ENCODE measurements at places on chromosomes 2 and 18.

DNA sequence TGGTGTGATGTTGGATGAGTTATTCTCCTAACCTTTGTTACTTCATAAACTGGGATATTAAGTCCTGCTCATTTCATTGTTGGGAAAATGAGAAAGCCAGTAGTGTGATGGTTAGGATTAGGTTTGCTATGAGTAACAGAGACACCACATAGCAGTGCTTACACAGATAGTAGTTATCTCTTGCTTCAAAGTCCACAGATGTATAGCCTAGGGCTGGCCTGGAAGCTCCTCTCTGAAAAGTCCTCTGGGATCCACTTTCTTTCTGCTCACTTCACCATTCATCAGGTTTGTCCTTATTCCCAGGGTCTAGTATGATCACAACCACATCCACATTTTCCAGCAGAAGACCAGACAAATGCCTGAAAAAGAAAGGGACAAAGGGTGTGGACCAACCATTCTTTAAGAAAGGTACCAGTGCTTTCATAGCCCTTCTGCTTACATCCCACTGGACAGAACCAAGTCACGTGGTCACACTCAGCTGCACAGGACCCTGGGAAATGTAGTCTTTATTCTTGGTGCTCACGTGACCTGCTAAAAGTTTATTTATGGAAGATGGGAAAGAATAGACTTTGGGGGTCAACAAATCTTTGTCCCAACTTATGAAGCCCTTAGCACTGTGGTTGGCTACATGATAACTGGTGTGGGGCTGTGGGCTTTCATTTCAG, 108.9 kb downstream of the INSIG2 start:
- no peak for DNase-seq

- no peak for DNase-seq
Observed at GRCh38 chr2:77086478-77086877, 435.7 kb downstream of the LRRTM4 start.

GRCh38 chr2:176461098-176461808, 192.0 kb downstream of the MTX2 start:
- DNase-seq = no peak

GRCh38 chr18:77056344-77057005, 76.1 kb downstream of the MBP start:
- DNase-seq = no peak

GRCh38 chr2:88735853-88736252, 44.4 kb downstream of the RPIA start:
- DNase-seq = peak; percentile 38

DNA sequence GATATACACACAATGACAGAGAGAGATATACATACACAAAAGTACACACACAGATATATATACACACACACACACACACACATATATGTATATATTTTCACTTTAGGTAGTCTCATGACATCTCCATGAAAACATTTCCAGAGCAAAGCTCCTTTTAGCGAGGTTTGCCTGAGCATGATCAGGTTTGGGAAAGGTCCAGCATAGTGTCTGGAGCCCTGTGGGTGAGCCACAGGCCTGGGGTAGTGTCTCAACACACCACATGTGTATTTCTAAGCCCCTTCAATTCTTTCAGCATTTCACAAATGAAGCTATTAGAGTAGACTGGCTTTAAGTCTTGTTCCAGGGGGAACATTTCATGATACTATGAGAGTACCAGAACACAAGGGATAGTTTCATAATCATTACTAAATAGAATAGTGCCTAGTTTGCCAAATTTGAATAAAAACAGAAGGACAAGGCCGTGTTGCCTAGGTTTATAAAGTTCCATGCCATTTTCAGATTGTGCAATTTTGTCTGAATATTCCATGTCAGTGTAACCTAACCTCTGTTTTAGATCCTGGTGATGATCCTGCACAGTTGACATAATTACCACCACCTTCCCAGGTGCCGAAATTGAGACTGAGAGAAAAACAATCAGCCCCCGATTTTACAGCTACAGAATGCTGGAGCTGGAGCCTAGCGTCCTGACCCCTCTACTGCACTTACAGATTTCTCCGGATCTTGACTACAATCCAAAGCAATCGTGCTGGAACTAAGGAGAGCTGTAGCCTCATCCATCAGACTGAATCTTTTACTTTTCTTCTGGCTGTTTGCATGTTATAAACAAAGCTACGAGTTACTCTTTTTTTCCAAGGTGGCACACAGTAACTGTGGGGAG, 332.7 kb downstream of the CYRIA start:
- no peak for DNase-seq

DNA sequence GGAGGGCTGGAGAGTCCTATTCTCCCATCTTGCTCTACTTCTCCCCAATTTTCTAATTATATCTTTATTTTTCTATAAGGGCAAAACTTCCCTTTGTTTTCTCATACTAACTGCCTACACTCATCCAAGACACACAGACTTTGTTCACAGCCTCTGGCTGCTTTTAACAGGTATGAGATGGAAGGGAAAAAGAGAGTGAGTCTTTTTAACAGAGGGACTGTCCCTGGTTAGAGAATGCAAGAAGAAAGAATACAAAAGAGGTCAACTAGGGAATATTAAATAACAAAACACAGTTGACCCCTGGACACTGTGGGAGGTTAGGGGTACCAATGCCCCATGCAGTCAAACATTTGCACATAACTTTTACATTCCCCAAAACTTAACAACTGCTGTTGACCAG, 41.8 kb downstream of the SP100 start:
- no peak for DNase-seq

GRCh38 chr2:201465524-201465971, 14.0 kb downstream of the STRADB start:
- no peak for DNase-seq

GRCh38 chr2:230778350-230779063, 65.9 kb downstream of the CAB39 start:
- no peak for DNase-seq

DNA sequence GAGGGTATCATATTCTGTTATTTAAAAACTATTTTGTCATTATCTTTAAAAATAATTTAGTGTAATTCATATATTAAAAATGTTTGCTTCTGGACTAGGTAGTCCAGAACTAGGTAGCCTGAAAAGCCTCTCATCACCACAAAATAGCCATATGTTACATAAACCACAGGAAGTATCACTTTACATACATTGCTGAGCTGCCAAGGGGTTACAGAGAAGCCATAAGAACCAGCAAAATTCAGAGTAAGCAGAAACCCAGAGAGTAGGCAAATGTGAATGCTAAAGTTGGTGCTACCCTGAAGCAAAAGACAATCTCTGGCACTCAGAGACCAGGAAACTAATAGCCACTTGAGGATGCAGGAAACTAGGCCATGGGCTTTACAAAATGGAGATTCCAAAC, 60.9 kb downstream of the LOXHD1 start:
- DNase-seq = no peak

- no peak for DNase-seq
Observed at GRCh38 chr18:61887838-61888237, 5.0 kb downstream of the RNF152 start.

GRCh38 chr2:237254911-237255578, 158.9 kb downstream of the COL6A3 start:
- no peak for DNase-seq

DNA sequence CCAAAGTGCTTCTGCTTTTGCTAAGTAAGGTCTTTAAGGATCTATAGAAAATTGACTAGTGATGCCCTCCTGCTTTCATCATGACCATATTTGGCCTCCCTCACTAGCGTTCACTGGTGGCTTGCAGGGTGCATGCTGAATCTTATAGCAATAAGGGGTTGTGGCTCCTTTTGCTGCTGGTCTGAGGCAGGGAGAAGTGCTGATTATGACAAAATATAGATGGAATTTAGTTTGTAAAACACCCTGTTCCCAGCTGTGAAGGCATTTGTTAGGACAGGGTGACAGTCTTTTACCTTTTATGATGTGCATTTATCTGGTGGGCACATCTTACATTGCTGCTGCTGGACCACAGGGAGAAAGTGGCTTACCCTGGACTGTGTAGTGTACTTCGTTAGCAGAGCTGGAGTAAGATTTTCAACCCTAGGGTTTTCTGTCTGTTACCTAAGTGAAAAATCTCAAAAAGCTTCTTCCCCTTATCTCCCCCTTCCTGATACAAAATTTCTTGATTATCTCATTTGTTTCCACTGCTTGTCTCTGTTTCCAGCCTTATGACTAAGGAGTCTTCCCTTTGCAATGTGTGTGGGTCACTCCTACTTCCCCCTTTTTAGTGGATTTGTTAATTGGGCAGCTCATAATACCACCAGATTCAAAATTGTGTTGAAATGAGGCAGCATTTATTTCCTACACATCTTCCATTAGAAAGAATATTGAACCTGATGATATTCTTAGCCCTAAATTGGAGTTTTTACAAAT, 21.2 kb upstream of the RPL37A start:
- no peak for DNase-seq

GRCh38 chr2:36068086-36068485, 287.5 kb upstream of the CRIM1 start:
- no peak for DNase-seq

- no peak for DNase-seq
Observed at GRCh38 chr2:111884592-111884964, 585 bp upstream of the ANAPC1 start.

DNA sequence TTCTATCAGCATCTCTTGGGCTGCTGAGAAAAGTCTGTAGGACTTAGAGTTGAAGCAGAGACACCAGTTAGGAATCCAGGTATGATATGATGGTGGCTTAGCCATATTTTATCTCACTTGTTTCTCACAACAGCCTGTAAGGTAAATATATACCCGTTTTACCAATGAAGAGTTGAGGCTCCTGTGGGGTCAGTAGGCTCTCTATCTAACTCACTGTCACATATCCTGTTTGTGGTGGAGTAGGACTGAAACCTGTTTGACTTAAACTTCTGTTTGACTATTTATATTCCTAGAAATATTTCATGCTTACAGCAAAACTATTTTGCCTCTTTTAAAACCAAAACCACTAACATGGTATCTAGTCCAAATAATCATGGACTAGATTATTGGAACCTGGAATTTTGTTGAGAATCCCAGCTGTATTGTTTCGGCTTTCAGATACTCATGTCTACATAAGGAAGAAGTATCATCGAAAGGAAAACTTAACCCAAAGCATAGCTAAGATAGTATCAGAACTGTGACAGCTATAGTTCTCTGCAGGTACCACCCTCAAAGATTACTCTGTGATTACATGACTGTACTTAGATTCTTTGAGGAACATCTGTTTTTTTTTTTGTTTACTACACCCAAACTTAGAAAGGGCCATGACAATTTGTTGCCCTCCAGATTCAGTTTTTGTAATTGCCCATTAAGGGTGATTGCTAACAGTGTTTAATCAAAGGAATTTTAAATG, 216.1 kb upstream of the THUMPD2 start:
- DNase-seq = no peak

DNA sequence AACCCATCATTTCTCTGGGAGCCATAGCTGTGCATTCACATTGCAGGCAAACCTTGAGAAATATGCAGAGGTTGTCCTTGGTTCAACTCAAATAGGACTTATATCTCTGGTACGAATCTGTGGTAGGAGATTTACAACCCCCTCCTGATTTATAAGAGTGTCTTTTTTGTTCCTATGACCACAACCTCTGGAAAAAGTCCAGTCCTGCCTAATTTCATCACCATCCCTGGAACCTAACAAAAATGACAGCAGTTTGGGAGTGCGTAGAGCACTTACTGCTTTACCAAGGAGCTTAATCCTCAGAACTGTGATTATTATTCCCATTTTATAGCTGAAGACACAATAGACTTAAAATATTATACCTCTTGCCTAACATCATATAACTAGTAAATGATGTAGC, 66.5 kb downstream of the VWC2L start:
- DNase-seq = no peak

- no peak for DNase-seq
Observed at GRCh38 chr2:237431837-237432236, 17.9 kb upstream of the COL6A3 start.

DNA sequence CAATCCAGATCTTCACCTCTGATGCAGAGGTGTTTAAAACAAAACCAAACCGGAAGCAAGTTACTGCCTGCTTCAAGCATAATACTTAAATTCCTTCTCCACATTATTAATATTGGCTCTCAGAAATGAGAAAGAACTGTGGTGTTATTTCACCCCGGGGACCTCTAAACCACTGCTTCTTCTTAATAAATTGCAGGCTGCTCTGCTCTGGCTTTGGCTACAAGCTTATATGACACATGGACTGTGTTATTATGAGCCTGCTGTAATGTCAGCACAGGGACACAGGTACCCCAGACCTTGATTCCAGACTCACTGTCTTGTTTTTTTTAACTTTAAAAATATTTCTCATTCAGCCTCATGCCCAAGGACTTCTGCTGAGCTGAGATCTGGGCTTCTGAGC, 45.1 kb downstream of the ST6GAL2 start:
- no peak for DNase-seq

GRCh38 chr2:215816424-215816823, 196.9 kb downstream of the MREG start:
- no peak for DNase-seq

GRCh38 chr2:45661828-45662227, 10.4 kb downstream of the PRKCE start:
- no peak for DNase-seq

- DNase-seq = no peak
Observed at GRCh38 chr18:59575995-59576394, 121.2 kb downstream of the CCBE1 start.

- peak; percentile 36 for DNase-seq
Observed at GRCh38 chr2:36356990-36357846, 1.6 kb downstream of the CRIM1 start.

- no peak for DNase-seq
Observed at GRCh38 chr2:42865884-42866881, 73.8 kb upstream of the HAAO start.

DNA sequence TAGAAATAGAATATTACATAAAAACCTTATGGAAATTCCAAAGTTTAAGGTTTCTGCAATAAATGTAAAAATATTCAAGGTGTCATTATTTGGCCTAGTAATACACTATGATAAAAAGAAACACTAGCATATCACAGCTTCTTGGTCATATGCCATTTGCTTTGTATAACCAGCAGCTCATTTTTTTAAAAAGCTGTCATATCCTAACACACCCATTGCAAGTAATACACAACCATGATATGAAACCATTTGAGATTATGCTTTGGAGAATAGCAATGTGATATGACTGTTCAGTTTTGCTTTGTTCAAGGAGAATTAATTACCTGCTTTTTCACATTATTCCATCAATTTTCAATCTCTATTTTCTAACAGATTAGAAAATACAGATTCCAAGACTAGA, 149.0 kb downstream of the IKZF2 start:
- no peak for DNase-seq

GRCh38 chr2:28824207-28824606, 13.6 kb downstream of the SPDYA start:
- DNase-seq = no peak

- no peak for DNase-seq
Observed at GRCh38 chr18:70453058-70453775, 164.4 kb downstream of the SOCS6 start.
